ENCODE measurements at places on chromosomes 7 and 10.

DNA sequence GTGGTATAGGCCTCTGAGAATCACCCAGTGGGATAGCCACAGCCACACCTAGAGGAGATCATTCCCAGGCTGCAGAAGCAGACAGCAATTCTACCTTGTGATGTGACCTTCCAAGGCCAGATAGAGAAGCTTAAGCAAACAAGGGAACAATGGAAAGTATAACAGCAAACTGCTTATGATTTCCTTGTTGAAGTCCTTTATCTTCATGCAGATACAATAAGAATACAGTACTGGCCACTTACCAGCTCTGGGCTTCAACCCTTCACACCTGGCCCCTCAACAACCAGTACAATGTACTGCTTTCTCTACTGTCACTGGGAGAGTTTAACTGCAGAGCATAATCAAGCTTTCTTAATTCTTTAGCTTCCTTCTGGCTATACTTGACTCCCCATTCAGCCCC lies 22.6 kb upstream of the DDX50 start:
- no peak for DNase-seq

GRCh38 chr10:92916433-92916832 lies 68.1 kb downstream of the EXOC6 start:
- no peak for DNase-seq

- DNase-seq, result no peak
Measured at GRCh38 chr10:23585666-23586065, 146.8 kb downstream of the OTUD1 start.

- DNase-seq, result no peak
Measured at GRCh38 chr10:124303662-124304418, 114.9 kb downstream of the OAT start.

- DNase-seq, result no peak
Measured at GRCh38 chr10:9028231-9028630, 973.7 kb downstream of the GATA3 start.

DNA sequence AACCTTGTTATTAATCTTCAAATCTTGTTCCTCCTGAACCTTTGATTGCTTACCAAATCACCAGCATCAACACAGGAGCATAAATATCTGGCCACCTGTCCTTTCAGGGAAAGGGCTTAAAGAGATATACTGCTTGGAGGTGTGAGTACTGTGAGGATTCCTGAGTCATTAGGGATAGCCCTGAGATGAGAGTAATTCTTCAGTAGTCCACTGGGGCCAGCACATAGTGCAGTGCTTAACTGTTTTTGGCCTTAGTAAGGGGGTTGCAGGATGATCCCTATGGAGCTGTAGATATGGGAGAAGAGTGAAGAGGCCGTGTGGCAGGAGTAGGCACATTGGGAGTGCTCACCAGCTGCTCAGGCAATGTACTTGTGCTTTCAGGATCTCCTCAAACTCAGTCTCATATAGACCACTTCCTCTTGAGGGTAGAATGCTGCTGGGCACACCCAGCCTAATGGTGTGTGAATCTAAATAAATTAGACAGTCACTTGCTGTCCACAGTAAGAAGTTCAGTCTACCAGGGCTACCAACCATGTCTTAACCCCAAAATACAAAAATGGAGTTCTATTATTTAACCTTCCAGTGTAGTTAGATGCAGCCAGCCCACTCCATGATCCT lies 26.5 kb upstream of the GPR141 start:
- DNase-seq, result peak; percentile 72

- DNase-seq, result no peak
Measured at GRCh38 chr7:119256446-119257131, 1016.4 kb upstream of the KCND2 start.

GRCh38 chr10:113978802-113979201 lies 64.9 kb upstream of the ADRB1 start:
- DNase-seq, result no peak

GRCh38 chr7:30074422-30075030 lies 46.3 kb downstream of the PLEKHA8 start:
- peak; percentile 22 for DNase-seq

GRCh38 chr10:70564113-70564725 lies 38.3 kb downstream of the PRF1 start:
- no peak for DNase-seq

- DNase-seq, result no peak
Measured at GRCh38 chr10:86659161-86659691, 4.9 kb downstream of the OPN4 start.

DNA sequence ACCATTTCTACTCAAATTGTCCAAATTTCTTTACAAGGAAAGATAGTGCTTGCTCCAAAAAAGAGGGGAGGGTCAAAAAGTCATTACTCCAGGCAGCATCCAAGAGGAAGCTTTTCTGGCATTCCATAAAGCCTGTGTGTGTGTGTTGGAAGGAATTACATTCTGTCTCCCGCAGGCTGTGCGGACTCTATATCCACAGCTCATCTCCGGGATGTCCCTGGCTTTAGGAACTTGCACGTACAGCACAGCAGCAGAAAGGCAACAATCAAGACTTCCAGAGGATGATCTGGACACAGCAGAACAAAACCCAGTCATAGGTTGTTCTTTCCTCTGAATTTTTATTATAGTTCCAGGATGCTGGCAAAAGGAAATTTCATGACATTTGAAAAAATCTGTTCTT lies 94.8 kb downstream of the ITIH5 start:
- DNase-seq, result no peak

DNA sequence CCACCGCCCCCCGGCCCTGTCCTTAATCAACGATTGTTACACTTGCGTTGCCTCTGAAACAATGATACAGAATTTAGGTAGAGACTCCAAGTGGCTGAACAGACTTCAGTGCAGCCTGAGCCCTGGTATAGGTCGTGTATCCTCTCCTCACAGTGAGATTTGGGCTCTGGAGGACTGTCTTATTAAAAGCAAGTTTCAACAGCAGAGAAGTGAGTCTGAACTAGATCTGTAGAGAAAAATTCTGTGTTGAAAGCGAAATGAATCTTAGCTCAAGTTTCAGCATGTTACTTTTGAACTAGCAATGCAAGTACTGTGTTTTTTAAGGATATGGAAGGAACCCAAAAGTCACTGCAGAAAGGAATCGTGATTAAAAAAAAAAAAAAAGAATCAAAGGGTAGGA lies 103.1 kb downstream of the HOXA1 start:
- no peak for DNase-seq

GRCh38 chr10:129847741-129848483 lies 116.2 kb downstream of the EBF3 start:
- DNase-seq, result no peak

DNA sequence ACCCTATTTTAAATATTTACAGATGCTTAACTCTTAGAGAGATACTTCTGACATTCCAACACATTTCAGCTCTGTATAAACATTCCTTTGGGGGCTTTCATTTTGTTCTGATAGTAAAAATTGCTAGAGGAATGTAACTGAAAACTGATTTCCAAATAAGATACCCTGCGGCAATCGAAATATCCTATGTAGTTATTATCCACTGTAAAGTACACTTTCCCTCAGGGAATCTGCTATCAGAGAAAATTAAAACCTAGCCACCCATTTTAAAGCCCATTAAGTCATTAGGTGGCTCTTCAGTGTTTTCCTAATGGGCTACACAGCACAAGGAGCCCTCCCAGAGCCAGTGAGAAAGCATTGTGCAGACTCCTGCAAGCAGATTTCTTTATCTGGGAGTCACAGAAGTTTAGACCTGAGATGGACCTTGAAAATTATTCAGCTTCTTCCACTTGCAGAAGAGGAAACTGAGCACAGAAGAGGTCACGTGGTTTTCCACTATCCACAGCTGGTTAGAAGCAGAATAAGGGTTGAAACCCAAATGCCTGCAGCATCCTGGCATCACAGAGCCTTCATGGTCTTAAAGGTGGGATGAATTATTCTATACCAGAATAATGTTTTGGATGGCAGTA lies 12.6 kb upstream of the CPVL start:
- no peak for DNase-seq

GRCh38 chr10:89360157-89360556 lies 17.7 kb upstream of the IFIT1B start:
- DNase-seq, result no peak

DNA sequence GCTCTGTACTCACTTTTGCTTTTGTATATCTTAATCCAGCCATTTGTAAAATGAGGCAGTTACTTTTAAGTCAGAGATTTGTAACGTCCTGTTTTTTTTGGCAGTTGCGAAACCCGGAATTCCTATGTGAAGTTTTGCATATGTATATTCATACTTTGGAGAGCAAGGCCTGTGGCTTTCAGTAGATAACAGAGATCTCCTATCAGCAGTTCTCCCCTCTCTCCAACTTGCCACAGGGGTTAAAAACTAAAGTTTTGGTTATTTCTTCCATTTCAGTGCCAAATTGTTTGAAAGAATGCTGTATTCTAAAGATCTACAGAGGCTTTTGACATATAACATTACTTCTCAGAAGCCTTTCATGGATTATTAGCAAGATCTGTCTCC lies 102.4 kb downstream of the EXOC4 start:
- peak; percentile 70 for DNase-seq

DNA sequence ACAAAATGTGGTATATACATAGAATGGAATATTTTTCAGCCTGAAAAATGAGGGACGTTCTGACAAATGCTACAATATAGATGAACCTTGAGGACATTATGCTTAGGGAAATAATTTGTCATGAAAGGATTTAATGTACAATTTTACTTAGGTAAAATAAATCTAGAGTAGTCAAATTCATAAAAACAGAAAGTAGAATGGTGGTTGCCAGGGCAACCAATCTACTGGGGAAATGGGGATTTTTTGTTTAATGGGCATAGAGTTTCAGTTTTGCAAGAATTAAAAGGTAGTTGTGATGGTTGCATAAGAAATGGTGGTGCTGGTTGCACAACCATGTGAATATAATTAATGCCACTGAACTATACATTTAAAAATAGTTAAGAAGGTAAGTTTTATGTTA lies 296.0 kb upstream of the SP4 start:
- DNase-seq, result no peak

DNA sequence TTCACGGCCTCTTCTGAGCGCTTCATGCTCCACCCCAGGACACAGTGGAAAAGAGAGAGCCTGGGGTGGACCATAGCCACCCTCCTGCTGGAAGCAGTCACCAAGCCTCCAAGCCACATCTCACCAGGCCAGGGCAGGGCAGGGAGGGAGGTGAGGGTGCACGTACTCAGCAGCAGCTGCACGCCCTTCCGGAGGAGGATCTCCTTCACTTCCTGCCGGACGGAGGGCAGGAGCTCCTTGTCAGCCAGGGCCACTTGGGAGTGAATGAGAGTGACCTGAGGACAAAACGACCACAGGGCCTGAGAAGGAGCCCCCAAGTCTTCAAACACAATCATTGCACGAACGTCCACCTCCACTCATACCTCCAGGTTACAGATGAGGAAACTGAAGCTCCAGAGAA lies 15.0 kb downstream of the AIFM2 start:
- no peak for DNase-seq

DNA sequence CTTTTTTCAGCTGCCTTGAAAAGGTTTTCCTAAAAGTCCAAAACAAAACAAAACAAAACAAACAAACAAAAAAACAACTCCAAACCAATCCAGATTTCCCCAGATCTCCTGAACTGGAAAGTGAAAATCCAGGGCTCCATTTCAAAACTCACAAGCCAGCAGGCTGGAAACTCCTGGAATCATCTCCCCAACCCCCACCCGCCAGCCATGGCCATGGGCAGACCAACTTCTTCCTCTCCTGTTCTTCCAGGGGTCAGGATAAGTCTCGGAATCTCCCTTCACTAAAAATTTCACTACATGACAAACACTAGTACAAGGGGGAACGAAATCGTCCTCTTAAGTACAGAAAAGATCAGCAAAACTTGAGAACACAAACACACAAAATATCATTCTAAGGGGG lies 40.4 kb downstream of the GNA12 start:
- no peak for DNase-seq

GRCh38 chr7:126727930-126728391 lies 524.8 kb downstream of the GRM8 start:
- peak; percentile 82 for DNase-seq

DNA sequence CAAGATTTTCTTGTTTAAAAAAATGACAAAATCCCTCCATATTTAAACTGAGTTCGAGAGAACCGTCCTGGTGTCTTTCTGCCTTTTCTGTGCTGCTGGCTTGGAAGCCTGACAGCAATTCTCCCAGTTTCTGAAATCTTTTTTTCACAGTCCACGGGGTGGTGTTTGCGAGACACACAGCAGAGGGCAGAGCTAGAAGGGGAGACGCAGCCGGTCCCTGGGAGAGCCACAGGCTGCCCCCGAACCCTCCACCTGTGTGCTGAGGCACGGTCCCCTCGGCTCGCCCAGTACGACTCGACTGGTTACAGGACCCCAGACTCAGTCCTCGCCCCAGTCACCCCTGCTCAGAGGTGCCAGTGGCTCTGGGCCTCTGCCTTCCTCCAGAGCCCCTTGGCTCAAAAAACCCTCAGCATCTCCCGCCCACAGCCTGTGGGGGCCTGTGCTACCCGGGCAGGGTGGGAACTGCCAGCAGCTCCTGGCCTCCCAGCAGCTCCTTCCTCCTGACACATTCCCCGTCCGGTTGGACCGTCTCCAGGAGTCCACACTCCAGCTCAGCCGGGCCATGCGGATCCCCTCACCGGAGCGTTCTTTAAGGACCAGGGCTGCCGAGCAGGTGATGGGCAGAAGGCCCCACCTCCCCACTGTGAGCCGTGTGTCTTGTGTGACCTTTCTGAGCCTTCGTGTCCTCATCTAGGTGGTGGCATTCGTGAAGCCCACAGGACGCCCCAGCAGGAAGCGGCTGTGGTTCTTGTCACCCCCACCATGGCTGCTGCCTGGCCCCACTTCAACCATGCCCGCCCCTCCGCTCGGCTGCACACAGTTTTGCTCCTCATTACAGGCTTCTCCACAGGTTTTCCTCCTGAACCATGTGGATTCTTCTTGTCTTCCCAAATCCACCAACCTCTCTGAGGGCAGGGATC lies 52.3 kb upstream of the EN2 start:
- DNase-seq, result no peak

DNA sequence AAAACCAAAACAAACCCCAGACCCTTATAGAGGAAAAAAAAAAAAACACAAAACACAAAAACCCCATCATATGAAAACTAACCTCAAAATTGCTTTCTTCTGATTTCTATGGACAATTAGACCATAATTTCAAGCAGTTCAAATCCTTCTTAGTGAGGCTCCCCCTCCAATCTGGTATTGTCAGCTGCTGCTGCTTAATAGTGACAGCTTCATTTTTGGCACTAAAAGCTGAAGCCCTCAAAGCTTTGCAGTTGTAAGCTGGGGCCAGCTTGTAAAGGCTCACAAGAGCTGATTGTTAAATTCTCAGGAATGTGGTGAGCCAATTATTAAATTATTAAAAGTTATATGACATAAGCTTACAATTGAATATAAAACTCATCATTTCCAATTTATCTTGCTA lies 21.9 kb downstream of the ATXN7L1 start:
- DNase-seq, result no peak

DNA sequence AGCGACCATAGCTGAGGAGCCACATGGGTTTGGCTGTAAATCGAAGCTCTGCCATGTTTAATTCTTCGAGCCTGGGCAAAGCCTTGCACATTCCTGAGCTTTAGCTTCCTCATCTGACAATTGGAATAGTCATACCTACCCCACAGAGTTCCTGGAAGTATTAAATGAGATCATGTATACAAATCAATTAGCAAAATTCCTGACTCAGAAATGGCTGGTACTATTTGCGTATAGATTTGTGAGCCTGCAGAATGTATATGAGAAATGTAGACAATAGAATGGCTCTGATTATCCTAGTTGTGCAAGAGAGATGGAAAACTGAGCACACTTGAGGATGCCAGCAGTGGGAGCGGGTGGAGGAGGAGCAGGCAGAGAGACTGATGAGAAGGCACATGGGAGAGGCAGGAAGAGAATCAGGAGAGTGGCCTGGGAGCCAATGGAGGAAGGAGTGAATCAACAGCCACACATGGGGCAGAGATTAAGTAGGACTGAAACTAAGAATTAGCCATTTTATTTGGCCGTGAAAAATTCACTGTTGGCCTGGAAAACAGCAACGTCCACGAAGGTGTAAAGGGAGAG lies 128.0 kb upstream of the C1GALT1 start:
- no peak for DNase-seq

All from MV-4-11 (cell line).